GM04504 (cell line): ENCODE measurements at places on chromosomes 4 and X.

- no peak for DNase-seq
Measured at GRCh38 chr4:149293046-149293649, 522.5 kb downstream of the IQCM start.

DNA sequence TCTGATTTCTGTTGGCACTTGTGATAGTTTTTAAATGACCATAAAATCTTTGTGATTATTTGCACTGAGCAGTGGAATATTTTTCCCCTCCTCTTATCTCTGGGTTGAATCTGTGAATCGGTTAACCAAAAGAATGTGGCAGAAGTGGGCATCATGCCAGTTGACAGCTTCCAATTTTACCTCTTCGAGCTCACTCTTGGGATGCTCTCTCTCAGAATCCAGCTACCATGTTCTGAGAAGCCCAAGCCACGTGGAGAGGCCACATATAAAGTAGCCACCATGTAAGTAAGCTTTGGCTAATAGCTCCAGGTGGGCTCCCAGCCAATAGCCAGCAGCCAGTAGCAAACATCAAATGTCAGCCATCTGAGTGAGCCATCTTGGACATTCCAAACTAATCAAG, 12.9 kb upstream of the WDR19 start:
- DNase-seq = no peak

DNA sequence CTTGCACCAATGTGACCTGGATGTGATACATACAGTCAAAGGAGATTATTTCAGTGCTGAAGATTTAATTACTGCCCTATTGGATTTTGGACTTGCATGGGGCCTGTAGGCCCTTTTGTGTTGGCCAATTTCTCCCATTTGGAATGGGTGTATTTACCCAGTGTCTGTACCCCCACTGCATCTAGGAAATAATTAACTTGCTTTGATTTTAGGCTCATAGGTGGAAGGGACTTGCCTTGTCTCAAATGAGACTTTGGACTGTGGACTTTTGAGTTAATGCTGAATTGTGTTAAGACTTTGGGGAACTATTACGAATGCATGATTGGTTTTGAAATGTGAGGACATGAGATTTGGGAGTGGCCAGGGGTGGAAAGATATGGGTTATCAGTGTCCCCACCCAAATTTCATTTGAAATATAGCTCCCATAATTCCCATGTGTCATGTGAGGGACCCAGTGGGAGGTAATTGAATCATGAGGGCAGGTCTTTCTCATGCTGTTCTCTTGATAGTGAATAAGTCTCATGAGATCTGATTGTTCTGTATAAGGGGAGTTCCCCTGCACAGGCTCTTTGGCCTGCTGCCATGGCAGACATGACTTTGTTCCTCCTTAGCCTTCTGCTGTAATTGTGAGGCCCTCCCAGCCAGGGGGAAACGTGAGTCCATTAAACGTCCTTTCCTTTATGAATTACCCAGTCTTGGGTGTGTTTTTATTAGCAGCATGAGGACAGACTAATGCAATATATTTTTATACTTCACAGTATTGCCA, 362.2 kb upstream of the SPANXN4 start:
- DNase-seq = no peak

- DNase-seq = no peak
Measured at GRCh38 chr4:88045021-88045420, 37.6 kb downstream of the PKD2 start.

GRCh38 chr4:119002476-119002875, 113.8 kb downstream of the SYNPO2 start:
- DNase-seq = no peak

GRCh38 chr4:182155806-182156205, 87.4 kb upstream of the TENM3 start:
- no peak for DNase-seq

DNA sequence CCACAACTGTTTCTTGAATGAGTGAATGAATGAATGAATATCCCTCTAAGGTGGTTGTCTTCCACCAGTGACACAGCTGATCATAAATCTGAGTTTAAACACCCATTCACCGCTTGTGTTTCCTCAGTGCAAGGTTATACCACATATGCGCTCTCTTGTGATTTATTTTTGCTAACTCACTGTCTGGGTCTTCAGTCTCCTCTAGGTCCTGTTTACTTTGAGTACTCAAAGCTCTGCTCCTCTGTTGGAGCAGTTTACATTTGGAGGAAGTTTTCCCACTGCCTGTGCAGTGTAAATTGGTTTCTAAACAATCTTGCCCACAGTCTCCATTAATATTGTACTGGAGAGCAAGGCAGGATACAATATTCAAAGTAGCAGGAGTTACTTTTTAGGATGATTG, 212.6 kb upstream of the JADE1 start:
- DNase-seq = no peak

GRCh38 chr4:126583509-126583908, 1049.2 kb upstream of the INTU start:
- no peak for DNase-seq

GRCh38 chr4:111334361-111334760, 711.5 kb upstream of the PITX2 start:
- no peak for DNase-seq

GRCh38 chr4:140635606-140636005, 66.8 kb upstream of the UCP1 start:
- DNase-seq = no peak

DNA sequence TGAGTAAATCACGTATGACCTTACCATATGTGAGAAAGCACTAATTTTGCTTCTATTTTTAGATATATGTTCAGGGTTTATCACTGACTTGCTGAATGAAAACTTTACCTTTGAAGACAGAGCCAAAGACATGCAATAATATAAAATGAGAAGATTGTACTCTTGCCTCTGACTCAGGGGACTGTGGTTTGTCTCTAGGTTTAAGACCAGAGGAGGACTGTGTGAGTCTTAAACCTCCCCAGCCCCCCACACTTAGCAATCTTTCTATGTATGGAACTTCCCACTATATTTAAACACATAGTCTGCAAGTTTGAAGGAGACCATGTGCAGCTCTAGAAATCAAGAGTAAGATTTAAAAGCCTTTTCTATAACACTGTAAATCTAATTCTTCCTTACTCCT, 368.7 kb upstream of the FAM241A start:
- DNase-seq = no peak

DNA sequence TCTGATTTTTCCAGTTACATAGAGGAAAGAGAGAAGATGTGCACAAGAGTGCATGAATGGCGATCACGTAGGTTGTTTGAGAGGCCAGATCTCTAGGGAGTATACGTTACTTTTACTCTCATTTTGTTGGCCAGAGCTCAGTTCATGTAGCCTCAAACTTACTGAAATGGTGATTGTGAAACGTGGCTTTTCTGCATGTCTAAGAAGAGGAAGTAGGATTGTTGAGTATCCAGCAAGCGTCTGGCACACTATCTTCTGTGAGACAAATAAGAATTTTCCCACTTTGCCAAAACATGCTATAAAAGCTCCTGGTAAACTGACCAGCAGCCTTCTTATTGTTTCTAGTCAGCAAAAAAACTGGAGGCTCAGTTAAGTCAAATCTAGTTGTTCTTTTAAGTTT, 264.5 kb upstream of the EMCN start:
- DNase-seq = no peak

GRCh38 chr4:81606166-81606565, 134.5 kb upstream of the RASGEF1B start:
- DNase-seq = no peak

DNA sequence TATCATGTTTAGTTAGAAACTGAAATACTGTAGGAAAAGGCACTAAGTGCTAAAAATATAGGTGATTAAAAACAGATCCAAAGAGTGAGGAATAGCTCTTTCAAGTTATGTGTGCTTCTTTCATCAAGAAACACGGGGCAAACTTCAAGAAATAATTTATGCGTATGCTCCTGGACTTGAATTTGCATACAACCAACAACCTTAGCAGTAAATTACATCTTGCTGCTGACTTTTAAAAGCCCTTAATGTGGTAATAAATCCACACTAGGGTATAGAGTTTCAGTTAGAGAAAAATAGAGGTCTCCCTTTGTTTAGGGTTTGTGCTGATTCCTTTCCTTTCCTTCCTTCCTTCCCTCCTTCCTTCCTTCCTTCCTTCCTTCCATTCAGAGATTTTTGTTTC, 94.5 kb upstream of the GC start:
- no peak for DNase-seq

GRCh38 chr4:185955826-185956543, 113.0 kb upstream of the TLR3 start:
- no peak for DNase-seq

- no peak for DNase-seq
Measured at GRCh38 chr4:56424697-56425514, 10.5 kb downstream of the PPAT start.

DNA sequence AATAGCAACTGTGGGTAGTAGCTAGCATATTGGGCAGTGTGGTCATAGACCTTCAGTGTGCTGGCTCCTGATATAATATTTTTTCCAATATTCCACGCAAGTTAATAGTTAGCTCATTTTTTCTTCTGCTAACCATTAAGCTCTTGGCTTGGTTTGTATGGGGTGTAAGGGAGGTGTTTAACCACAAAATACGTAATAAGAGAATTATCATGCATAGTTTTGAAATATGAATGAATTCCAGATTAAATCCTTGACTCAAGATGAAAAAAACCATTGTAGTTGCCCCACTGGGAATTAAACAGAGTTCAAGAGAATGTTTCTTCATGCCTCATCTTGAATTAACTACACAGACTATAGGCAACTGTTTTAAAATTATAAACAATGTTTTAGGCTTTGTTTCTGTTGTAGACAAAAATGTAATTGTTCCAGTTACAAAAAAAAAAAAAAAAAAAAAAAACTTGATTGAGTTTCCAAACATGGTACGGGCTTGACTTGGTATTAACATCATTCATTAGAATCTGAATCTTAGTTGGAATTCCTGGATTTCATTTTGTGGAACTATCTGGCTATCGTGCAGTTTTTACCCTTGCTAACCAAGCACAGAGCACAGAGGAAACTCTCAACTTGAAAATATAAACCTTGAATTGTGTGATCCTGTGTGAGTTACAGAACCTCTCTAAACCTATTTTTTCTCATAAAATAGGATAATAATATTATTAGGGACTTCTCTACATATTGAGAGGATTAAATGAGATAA, 28.4 kb downstream of the CXCL1 start:
- peak; percentile 78 for DNase-seq

GRCh38 chr4:163613383-163613782, 118.9 kb downstream of the TMA16 start:
- no peak for DNase-seq

GRCh38 chr4:38950159-38950558, 82.0 kb downstream of the TMEM156 start:
- DNase-seq = no peak

- no peak for DNase-seq
Measured at GRCh38 chr4:24489870-24490269, 94.5 kb downstream of the DHX15 start.

- DNase-seq = no peak
Measured at GRCh38 chr4:121216461-121216860, 52.3 kb upstream of the TNIP3 start.

- no peak for DNase-seq
Measured at GRCh38 chr4:3683077-3683743, 83.0 kb upstream of the ADRA2C start.

GRCh38 chr4:76188557-76188956, 25.1 kb downstream of the SCARB2 start:
- no peak for DNase-seq

DNA sequence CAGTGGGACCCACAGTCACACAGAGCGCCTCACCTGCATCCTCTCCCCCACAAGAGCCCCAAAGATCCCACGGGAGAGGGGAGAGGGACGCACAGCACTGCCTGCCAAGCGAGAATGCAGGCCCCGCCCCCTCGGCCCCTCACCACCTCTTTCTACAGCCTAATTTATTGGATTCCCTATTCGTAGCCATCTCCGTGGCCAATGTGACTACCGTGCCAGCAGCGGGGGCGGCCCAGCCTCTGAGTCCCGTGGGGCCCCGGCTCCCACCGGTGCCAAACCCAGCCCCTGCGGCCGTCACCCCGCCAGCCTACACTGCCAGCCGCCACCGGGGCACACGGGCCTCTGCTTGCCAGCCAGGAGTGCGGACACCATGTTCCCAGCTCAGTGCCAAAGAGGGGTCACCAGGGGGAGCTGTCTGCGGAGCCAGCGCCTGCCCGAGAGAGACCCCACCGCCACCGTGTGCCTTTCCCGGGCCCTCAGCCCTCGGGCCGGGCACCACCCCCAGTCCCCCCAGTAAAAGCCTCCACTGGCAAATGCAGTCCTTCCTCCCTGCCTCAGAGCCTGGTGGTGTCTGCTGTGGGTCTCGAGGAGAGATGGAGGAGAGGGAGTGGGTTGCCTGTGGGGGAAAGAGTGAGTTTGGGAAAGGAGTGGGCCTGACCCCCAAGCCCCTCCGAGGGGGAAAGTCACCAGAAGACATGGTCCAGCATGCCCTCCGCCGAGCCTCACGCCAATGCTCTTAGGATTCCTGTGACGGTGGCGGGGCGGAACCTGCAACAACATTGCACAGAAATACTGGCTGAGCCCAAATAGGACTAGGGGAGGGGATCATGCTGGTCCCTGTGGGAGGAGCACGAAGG, 19.6 kb upstream of the PLXNB3 start:
- DNase-seq = no peak

GRCh38 chrX:129843209-129843458, 552 bp downstream of the ZDHHC9 start:
- no peak for DNase-seq
